ENCODE measurements at places on chromosomes 1 and 21. TPM values are rescaled to one million over a fixed set of nuclear protein-coding genes. Genes with fewer than 3 reads are reported as not detected.

The CR1L gene
- not detected for total RNA-seq

The GPATCH3 gene
- total RNA-seq, result 38.4 TPM

The RGSL1 gene
- total RNA-seq, result not detected

The HRNR gene
- total RNA-seq, result not detected

The LRRC41 gene
- 37.2 TPM for total RNA-seq

The CDKN2C gene
- total RNA-seq, result 40.3 TPM

The ASCL5 gene
- total RNA-seq, result 0.27 TPM

The TLCD4 gene
- total RNA-seq, result not detected

The PACC1 gene
- 12.0 TPM for total RNA-seq

The CRYAA gene
- total RNA-seq, result not detected

The AGMAT gene
- 17.3 TPM for total RNA-seq

The WDR64 gene
- 0.51 TPM for total RNA-seq
